Activated T-cell treated with anti-CD3 and anti-CD28 coated beads, Interleukin-2, amount 50 U/mL, for 72 hours (primary cell): ENCODE measurements at places on chromosomes 3 and 15. TPM values are rescaled to one million over a fixed set of nuclear protein-coding genes. Genes with fewer than 3 reads are reported as not detected.

The KNG1 gene
- not detected for total RNA-seq

The ARID3B gene
- 53.8 TPM for total RNA-seq

The COMMD4 gene
- total RNA-seq: 50.6 TPM

The ACSBG1 gene
- not detected for total RNA-seq

The COPG1 gene
- total RNA-seq: 183 TPM

The C3orf38 gene
- total RNA-seq: 41.7 TPM

The ALG1L2 gene
- total RNA-seq: not detected

The RBP2 gene
- not detected for total RNA-seq

The NOX5 gene
- not detected for total RNA-seq

The ADGRG7 gene
- total RNA-seq: not detected
